Stimulated activated CD8-positive, alpha-beta memory T cell treated with anti-CD3 and anti-CD28 coated beads, Interleukin-12 subunit alpha, Interleukin-12 subunit beta, amount 100 ng/mL, for 4 hours (primary cell): ENCODE measurements at places on chromosomes 4 and X.

DNA sequence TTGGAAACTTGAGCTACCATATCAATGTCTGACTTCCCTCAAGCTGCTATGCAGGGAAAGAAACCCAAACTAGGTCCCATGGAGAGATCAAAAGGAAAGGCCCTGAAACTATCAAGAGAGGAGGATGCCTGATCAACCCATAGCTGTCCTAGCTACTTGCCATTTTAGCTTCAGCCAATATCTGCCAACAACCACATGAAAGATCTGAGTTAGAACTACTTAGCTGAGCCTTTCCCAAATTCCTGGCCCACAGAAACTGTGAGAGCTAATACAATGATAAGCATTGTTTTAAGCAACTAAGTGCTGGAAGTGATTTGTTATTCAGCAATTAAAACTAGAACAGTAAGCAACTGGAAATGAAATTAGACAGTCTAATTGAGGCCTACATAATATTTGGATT, 6.3 kb upstream of the ARHGEF38 start:
- DNase-seq = no peak

DNA sequence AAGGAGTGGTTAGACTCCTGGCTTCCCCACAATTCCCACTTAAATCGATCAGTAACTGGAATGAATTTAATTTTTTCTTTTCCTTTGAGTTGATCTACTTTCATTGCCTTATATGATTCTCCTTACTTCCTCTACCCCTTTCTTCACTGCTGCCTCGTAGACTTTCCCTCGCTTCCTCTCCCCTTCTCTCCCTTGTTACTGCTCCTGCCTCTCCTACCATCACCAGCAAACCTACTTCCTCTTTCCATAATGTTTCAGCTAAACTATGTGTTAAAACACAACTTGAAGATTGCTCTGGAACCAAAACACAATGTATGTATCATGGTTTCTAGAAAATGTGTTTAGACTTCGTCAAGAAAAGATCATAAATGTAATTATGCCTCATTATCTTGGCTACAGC, 132.0 kb upstream of the TET2 start:
- no peak for DNase-seq

DNA sequence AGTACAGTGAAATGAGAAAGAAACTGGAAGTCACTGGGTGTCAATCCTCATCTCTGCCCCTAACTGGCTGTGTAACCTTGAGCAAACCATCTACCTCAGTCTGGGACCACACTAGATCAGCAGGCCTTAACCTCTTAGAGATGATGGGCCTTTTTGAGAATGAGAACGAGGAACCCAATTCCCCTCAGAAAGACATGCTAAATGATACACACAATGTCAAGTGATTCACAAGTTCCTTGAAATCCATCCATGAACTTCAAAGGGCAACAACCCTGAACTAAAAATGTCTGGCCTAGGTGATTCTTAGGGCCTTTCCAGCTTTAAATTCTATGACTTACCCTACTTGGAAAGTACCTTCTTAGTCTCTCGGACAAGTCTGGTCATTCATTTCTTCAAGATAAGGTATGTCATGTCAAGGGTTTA, 47.4 kb downstream of the ACSL4 start:
- DNase-seq = no peak

- no peak for DNase-seq
Observed at GRCh38 chrX:63128509-63128908, 222.6 kb downstream of the SPIN4 start.

GRCh38 chr4:20870436-20870835, 170.2 kb downstream of the PACRGL start:
- no peak for DNase-seq

GRCh38 chr4:161197912-161198311, 965.9 kb downstream of the FSTL5 start:
- DNase-seq = no peak

- no peak for DNase-seq
Observed at GRCh38 chr4:47936336-47936735, 22.0 kb upstream of the NFXL1 start.

DNA sequence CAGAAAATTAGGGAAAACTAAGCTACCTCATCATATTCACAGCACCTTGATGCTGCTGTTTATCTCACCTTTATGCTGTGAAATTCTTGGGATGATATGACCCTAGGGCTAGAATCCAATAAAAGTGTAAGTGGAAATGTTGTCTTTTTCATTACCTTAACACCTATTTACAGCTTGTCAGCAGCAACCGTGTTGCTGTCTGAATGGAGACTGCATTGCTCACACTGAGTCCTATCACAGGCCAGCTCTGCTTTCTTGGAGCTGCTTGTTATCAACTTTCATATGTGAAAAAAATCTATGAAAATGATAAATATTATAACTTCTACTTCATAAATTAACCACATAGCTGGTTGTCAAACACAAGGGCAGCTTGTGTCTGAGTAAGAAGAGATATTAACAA, 789.5 kb downstream of the TECRL start:
- no peak for DNase-seq

GRCh38 chr4:40251366-40251765, 54.5 kb downstream of the RHOH start:
- no peak for DNase-seq

DNA sequence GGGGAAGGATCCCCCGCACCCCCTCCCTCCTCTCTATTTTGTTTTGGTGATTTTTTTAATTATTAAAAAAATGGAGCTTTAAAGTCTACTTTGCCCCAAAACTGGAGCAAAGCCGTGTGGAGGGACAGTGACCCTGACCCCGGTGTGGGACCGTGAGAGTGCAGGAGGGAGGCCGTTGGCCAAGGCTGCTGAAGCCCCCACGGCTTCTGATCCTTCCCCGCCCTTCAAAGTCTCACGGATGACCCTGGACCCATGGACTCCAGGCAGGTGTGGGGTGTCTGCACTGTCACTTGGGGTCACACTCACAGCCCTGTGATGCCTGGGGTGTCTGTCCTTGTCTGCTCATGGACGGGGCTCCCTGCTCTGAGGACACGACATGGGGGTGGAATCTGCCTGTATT, 133.3 kb downstream of the CPZ start:
- no peak for DNase-seq

GRCh38 chr4:64807821-64808220, 398.6 kb upstream of the TECRL start:
- no peak for DNase-seq

- no peak for DNase-seq
Observed at GRCh38 chr4:93731456-93731855, 97.1 kb upstream of the ATOH1 start.

GRCh38 chr4:156906325-156906724, 65.3 kb downstream of the PDGFC start:
- no peak for DNase-seq

DNA sequence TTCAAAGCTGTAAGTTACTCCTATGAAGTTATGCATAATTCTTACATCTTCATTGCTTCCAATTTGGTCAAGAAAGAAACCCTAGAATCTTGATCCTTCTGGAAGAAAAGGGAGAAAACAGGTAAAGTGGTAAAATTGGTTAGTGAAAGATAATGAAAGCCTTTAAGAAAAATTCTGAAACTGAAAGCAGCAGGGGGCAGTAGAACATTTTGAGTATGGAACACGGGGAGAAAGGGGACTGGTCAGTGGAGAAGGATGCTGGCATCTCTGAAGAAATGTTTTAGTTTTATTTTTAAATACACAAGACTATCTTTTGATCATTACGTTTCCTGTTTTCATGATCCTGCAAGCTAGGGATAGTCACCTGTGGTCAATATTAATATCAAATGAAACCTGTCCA, 54.3 kb downstream of the SLIT2 start:
- DNase-seq = no peak

GRCh38 chr4:128463006-128463405, 175.4 kb upstream of the PGRMC2 start:
- no peak for DNase-seq

GRCh38 chrX:25650216-25650820, 487.8 kb upstream of the MAGEB18 start:
- DNase-seq = no peak

DNA sequence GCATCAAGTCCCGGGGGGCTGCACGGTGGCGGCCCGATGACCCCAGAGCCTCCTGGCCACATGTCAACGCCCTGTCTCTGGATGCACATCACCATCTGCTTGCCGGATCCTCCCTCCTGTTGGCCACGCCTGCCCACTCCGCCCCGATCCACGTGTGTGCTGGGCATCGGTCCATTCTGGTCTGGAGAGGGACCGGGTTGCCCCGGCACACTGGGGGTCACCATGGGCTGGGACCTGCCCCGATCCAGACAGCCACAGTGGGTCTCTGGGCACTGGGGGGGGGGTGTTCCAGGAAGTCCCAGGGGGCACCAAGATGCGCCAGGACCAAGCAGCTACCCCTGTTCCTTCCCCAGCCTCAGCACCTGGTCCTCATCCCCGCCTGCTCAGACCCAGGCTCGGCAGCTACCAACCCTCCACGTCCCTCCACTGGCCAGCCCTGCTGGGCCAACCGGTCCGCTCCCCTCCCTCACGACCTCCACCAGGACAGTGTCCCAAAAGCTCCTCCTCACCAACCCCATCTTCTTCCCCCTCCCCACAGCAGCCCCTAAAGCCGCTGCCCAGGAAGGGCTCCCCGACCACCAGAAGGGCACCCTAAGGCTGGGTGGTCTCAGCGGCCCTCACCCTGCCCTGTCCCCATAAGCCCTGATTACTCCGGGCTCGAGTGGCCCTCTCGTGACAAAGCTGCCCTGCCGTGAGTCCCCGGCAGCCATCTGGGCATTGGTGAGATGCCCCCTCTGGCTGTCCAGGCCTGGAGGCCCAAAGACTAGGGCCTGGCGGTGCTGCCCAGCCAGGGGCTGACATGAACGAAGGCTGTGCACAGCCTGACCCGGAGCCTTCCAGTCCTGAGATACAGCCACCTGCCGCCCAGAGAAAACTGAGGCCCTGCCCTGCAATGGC, 4.6 kb downstream of the CTBP1 start:
- DNase-seq = no peak

DNA sequence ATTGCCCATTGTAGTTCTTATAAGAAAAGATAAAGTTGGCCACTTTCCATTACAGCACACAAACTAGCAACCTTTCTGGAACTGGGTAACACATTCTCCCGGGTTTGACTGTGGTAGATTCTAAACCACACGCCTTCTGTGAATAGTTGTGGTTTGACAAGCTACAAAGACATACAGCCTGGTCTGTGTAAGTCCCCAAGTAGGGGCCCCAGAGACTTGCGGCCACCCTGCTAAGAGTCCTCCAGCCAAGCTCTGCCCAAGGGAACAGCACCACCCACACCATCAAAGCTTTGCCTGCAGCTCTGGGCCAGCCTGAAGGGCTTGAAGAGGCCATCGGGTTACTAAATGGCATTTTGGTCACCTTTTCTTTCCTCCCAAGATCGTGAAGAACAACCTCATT, 203.4 kb downstream of the MAML3 start:
- peak; percentile 3 for DNase-seq

- no peak for DNase-seq
Observed at GRCh38 chr4:139167774-139168444, 9.1 kb downstream of the ELF2 start.

DNA sequence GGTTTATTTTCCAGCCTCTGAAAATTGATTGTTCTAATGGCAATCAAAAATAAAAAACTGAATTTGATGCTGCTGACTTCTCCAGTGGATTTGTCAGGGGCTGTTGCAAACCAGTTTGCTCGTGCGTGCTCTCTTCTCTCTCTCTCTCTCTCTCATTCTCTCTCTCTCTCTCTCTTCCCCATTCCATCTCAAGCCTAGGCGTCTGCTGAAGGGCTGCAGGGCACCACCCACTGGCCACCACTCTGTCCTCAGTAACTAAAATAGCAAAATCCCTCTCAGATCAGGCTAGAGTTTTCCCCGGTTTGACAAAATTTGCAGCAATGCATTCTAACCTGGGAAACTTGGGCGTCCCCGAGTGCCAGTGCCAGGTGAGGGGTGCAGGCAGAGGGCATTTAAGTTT, 19.4 kb downstream of the NKX6-1 start:
- DNase-seq = no peak

DNA sequence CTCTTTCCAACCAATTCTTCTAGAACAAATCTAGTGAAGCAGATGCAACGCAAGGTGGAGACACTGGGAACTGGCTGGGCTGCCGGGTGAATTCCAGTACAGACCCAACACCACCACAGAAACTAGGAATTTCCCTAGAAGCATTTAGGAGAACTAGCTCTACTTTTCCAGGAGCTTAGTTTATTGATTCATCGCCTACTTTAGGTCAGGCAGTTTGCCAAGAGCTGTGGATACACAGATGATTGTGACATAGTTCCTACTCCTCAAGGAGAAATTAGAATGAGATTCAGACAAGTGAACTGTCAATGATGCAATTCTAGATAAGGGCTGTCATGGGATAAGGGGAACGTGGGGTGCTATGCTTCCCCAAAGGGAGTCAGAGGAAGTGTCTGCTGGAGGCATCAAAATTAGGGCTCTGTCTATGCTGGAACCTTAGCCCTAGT, 350.0 kb downstream of the CAMK2D start:
- DNase-seq = no peak

DNA sequence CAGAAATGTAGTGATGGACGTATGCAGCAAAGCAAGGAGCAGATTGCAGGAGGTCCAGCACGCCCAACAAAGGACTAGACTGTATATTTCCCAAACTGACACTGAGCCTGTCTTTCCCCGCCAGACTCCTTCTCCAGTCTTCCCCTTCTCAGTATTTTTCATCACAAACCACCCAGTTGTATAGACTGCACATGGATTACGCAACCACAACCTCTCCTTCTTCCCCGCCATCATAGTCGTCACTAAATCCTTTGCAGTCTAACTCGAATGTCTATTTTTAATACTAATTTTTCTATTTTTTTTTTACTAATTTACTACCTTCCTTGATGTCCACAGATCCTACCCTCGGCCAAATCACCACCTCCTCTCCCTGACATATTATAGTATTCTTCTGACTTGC, 105.4 kb downstream of the MTNR1A start:
- no peak for DNase-seq

DNA sequence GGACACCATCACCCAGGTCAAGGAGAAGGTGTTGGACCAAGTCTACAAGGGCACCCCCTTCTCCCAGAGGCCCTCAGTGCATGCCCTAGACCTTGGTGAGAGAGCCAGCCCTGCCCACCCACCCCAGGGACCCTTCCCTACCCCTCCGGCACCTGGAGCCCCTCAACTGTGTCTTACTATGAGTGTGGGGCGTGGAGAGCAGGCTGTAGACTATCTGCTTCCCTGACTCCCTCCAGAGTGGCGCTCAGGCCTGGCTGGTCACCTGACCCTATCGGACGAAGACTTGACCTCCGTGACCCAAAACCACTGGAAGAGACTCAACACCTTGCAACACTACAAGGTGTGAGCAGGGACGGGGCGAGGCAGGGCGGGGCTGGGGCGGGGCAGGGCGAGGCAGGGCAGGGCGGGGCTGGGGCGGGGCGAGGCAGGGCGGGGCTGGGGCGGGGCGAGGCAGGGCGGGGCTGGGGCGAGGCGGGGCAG, 4.7 kb upstream of the SRPK3 start:
- DNase-seq = no peak

DNA sequence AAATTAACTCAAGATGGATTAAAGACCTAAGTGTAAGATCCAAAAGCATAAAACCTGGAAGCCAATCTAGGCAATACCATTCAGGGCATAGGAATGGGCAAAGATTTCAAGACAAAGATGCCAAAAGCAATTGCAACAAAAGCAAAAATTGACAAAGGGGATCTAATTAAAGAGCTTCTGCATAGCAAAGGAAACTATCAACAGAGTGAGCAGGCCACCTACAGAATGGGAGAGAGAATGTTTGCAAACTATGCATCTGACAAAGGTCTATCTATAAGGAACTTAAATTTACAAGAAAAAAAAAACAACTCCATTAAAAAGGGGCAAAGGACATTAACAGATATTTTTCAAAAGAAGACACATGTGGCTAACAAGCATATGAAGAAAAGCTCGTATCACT, 171.9 kb downstream of the RAB28 start:
- no peak for DNase-seq

- no peak for DNase-seq
Observed at GRCh38 chr4:41377196-41377595, 120.5 kb downstream of the UCHL1 start.
